NCI-H524 treated with DMSO at 0.1 percent for 48 hours (cell line): ENCODE measurements at places on chromosomes 5 and 9.

- DNase-seq, result no peak
Observed at GRCh38 chr5:40052808-40053207, 626.9 kb upstream of the PTGER4 start.

GRCh38 chr9:123360161-123361085 is 4.4 kb downstream of the CRB2 start:
- DNase-seq, result peak; percentile 57

- DNase-seq, result no peak
Observed at GRCh38 chr5:39757131-39757530, 332.4 kb upstream of the DAB2 start.

DNA sequence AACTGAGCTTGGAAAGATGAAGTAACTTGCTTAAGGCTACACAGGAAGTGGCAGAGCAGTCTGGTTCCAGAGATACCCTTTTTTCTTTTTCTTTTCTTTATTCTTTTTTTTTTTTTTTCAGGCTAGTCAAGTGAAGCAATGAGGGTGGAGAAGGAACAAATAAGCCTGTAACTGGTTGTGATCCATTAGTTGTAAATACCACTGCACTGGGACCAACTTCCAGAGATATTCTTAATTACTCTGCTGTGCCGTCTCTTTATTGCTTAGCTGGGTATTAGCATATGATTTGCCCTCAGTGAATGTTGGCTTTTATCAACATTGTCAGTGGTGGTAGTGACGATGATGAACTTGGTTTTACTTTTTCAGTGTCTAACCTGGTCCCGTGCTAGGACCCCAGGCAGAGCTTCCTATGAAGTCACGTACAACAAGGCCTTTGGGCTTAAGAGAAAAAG is 26.7 kb downstream of the LNPEP start:
- no peak for DNase-seq

GRCh38 chr9:3758816-3759576 is 233.2 kb upstream of the RFX3 start:
- no peak for DNase-seq

DNA sequence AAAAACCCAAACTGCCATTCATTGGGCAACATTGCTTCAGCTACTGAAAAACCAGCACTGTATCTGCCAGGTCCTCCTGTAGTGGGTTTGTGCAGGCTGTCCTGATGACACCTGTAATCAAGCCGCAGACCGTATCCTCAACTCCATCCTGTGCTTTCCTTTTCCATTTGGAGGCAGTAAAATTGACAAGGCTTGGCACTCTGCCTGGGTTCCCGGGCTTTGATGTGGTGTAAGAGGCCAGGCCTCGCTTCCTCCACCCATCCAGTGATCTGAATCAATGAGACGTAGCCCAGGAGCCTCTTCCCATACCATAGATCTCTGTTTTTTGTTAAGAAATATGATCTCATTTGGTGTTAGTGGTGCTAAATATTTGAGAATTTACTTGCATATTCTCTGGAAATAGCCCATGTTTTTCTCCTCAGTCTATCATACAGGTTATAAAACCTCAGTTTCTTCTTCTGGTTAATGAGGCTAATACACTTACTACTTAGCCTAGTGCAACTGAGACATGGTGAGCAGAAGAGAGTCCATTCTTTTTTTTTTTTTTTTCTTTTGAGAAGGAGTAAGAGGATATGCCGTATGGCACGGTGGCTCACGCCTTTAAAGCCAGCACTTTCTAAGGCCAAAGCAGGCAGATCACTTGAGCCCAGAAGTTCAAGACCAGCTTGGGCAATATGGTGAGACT is 34.8 kb downstream of the LSM11 start:
- no peak for DNase-seq

- peak; percentile 30 for DNase-seq
Observed at GRCh38 chr5:150487199-150488061, 20.5 kb upstream of the NDST1 start.

DNA sequence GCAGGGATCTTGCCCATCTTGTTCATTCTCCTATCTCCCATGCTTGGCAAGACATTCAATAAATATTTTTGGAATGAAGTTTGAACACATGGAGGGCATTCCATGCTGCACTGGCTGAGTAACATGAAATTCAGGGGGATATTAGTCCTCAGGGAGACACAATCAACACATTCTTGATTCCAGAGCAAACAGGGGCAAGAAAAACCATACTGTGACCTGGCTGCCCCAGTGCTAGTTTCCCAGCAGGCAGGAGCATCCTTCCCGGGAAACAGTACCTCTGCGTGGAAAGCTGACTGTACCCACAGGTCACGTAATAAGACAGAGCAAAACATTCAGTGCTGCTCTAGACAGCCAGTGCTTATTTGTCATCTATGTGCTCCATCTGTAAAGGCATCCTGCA is 66.3 kb upstream of the SPOCK1 start:
- no peak for DNase-seq

DNA sequence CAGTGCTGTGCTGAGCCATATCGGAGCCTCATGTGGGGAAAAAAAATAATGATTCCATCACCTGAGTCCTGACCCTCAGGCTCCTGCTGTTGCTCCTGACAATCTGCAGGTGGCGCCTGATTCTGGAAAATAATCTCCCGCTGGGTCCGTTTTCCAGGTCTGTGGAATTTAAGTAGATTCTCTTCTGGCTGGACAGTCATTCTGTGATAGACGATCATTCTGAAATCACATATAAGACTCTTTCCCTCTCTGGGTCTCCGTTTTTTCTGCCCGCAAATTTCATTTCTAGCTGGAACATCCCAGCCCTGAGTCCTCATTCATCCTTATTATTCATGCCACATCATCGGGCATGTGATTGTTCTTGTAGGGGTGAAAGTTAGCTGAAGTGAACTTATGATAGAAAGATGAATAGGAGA is 22.1 kb upstream of the STXBP1 start:
- peak; percentile 29 for DNase-seq

DNA sequence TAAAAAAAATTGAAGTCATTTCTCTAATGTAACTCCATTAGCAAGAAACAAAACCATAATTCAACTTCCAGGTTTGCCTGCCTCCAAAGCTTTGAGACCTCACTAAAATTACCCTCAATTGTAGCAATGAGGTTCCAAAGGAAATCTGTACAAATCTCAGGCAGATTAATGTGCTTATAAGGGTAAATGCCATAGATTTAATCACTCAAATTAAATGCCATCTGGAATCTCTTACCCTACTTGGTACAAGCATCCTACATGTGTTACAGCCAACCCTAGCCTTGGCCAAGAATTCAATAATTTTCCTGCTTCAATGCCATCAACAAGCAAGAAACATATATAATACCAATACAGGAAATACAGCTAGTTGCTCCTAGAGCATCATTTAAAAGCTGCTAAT is 452.8 kb downstream of the RAB3C start:
- DNase-seq, result peak; percentile 47

DNA sequence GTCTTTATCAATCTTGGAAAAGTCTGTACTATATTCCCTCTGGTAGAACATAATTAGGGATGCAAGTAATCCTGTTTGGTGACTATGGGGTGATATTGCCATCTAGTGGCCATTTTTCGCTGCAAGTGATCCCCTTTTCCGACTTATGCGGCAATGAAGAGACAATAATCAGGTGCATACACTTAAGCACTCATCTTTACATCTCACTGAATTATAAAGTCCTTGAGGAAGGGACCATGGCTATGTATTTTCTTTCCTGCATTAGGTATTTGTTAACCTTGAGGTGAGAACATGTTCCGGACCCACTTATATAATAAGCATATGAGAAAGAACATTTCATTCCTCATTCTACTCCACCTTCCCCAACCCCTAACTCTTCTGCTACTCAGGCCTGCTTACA is 19.6 kb upstream of the LIX1 start:
- DNase-seq, result peak; percentile 17

GRCh38 chr9:97993000-97993399 is 9.9 kb downstream of the ANP32B start:
- no peak for DNase-seq
